Germinal center (tissue), 1 donor: ENCODE measurements at places on chromosomes 16 and 17.

DNA sequence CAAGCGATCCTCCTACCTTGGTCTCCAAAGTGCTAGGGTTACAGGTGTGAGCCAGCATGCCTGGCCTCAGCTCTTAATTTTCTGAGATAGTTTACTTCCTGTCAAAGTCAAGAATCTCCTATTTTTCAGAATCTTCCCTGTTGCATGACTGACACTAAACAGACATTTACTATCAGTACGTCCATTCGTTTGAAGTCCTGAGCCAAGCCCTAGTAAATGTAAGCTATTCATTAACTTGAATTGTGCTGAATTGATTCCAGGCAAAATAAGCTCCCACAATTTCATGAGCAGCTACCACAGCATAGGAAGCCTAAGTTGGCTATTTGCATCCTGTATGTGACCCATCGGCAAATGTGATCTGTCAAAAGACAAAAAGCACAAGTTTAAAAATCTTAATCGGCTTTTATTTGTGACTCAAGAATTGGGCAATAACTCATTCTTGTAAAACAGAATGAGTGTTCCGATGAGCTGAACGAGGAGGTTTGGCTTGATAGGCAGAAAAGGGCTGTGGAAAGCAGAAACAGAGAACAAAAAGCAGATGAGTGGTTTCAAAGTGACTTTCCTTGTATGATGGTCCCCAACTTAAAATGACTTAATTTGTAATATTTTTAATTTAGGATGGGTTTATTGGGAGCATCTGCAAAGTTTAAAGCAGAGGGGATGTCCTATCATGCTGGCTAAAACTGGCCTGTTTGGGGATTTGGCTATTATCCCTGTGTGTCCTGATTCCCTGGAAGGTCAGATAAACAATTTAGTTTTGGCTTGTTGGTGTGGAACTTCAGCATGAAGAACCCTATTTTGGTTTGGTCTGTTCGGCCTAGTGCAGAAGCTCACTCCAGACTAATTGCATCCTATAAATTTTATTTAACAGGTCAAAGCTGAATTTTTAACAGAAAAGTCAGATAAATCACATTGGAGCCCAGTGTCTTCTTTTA, 14.2 kb downstream of the RNF112 start:
- no peak for DNase-seq

DNA sequence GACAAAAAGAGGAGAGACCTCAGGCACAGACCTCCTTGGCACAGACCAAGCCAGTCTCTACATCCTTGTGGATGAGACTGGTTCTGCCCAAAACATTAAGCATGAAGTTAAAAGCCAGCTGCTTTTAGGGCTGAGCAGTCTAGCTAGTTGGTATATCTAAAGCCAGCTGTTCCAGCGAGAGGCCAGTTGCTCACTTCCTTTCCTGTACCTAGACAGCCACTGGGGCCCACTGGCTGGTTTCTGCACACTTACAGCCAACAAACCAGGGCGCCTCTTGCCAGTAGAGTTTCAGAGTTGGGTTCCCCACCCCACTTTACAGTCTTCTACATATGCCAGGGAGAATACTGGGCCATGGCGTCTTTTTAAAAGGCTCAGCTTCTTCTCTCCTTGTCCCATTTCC, 242.4 kb downstream of the ZFHX3 start:
- DNase-seq: no peak

GRCh38 chr17:17454276-17454675, 22.5 kb upstream of the MED9 start:
- no peak for DNase-seq

GRCh38 chr17:17710728-17711541, 29.7 kb downstream of the RAI1 start:
- no peak for DNase-seq

DNA sequence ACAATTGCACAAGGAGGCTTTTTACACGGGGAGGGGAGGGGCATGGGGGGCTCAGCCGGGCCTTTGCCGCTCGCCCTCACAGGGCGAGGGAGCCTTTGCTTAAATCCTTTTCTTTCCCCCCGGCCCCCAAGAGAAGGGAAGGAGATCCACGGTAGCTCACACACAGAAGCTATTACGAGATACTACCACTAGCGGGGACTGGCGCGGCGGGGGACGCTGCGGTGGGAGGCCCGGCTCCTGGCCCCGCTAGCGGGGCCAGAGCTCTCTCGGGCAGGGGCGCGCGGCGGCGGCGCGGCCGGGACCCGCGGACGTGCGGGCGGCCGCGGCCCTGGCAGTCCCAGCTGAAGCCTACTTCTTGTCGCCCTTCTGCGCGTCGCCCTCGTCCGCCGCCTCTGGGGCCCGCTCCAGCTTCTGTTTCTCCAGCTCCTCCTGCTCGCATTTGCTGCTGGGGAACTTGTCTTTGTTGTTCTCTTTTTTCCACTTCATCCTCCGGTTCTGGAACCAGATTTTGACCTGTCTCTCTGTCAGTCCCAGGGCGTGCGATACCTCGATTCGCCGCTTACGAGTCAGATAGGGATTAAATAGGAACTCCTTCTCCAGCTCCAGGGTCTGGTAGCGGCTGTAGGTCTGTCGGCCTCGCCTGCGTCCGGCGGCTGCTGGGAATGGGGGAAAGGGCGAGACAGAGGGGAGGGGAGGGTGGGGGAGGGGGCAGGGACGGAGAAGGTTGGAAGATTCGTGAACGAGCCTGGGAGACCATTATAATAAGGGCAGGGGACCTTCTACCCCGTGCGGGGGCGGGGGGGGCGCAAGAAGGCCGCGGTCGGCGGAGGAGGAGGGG, 2.0 kb downstream of the HOXB8 start:
- peak; percentile 70 for DNase-seq

DNA sequence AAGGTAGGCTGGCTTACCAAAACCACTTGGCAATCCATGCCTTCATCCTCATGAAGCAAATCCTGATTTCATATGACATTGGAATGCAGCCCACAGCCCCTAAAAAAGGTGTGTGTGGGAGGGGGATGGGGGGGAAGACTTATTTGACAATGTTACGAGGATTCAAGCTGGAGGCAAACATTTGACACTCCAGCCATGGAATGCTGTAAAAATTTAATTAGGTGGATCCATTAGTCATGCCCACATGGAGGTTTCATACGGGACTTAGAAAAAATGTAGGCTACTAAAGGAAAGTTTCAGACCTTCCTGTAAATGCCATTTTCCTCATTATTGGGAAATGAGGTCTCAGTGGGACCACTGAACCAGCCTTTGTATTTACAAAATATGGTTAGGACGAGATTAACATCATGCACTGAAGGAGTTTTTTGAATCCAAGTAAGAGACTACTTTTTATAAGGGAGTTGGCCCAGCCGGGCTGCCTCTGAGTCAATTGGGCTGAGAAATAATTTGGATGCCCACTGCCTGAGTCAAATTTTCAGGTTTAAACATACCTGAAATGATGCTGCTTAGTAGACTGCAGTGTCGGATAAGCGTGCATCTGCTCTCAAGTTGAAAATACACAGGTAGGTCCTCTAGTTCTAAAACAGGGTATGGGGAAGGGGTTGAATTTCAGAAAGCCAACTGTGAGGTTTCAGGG, 44.6 kb upstream of the MAF start:
- no peak for DNase-seq

DNA sequence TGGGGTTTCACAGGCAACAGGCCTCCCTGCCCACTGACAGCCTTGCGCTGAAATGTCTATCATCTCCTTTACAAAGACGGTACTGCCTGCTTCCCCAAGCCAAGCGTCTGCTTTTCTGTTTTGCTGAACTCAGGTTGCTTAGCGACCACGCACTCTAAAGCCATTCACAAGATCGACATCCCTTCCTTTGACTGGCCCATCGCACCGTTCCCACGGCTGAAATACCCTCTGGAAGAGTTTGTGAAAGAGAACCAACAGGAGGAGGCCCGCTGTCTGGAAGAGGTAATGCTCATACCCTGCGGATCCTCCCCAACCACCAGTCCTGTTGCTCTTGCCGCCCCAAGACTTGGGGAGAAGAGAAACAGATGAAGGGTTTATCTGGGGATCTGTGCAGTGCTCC, 28.7 kb downstream of the TMEM186 start:
- DNase-seq: no peak
